Right cardiac atrium (tissue), 5 donors: ENCODE measurements at places on chromosomes 2 and 18.

GRCh38 chr18:52875725-52876124 is 535.7 kb downstream of the DCC start:
- DNase-seq: no peak

- DNase-seq: no peak
These were observed 175.5 kb upstream of the FOSL2 start for GRCh38 chr2:28217042-28217740.

- DNase-seq: no peak
These were observed 8.4 kb upstream of the ANXA4 start for GRCh38 chr2:69733342-69734034.

GRCh38 chr18:72727776-72728175 is 140.0 kb downstream of the NETO1 start:
- no peak for DNase-seq

GRCh38 chr2:240567872-240568677 is at the start of gene RNPEPL1:
Gene RNPEPL1, plus strand, starts transcription at chr2:240568484. Its CDS starts 103 bp downstream, at chr2:240568587.
- DNase-seq: no peak

GRCh38 chr2:196566961-196567666 is 72.4 kb upstream of the CCDC150 start:
- no peak for DNase-seq

DNA sequence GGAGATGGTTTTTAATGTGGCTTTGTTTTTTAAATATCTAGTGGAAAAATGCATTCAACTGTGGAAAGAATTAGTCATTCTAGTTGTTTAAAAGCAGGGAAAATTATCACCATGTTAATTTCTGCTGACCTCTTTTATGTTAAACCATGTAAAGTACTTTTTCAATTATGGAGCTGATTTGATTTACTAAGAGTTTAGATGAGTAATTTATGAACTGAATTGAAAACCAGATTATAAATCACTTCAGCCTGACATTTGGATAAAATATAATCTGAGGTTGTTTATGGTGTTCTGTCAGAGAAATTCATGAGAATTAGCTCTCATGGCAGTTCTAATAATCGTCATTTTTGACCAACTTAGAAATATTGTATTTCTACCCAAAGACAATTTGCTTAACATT is 11.6 kb downstream of the ITGA4 start:
- DNase-seq: no peak
